Cerebellum (tissue), 4 donors: ENCODE measurements at places on chromosomes 16 and 17.

DNA sequence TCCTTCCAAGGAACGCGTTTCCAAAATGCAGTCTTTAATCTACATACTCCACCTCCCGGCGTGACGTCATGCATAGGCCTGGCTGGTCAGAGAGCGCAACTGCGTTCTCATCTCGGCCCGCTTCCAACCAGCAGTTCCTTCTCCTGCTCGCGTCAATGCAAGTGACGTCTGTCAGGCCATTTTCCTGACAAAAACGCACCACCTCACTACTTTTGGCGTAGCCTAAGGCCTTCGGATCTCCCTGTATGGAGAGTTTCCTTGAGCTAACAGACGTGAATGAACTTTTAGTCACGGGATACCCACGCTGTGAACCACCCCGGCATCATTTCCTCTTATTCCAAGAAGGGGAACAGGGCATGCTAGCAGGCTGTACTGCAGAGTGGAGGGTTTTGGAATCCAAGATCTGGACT, 25.0 kb downstream of the TEX14 start:
- DNase-seq: no peak

DNA sequence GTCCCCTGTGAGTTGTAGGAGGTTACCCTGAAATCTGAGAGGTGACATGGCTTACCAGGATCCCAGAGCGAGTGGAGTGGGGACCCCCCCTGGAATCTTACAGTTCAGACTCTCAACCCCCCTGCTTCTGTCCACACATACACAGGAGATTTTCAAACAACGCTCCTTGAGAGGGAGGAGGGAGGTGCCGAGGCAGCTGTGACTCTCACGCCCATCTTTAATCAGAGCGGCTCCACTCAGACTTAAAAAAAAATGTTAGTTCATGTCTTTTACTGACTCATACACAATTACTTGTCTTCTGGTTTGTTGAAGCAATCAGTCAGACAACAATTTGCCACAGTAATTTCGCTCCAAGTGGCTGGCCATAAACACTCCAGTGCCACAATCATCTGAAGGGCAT, 15.4 kb upstream of the TMEM220 start:
- no peak for DNase-seq

DNA sequence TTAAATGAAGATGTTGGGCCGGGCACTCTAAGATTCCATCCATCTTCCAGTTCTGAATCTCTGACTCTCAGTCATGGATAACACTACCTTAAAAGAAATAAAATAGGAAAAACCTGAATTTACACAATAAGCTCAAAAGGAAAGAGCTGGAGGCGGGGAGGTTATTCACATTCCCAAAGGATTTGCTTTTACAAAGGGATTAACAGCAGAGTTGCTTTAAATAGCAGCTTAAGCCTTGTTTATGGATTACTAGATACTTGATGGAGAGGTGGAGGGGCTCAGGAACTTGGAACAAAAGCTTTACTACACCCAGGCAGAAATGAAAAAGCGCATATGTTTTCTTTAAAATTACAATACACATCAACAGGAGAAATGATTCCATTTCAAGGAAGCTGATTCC, 84.5 kb downstream of the XYLT1 start:
- DNase-seq: no peak

DNA sequence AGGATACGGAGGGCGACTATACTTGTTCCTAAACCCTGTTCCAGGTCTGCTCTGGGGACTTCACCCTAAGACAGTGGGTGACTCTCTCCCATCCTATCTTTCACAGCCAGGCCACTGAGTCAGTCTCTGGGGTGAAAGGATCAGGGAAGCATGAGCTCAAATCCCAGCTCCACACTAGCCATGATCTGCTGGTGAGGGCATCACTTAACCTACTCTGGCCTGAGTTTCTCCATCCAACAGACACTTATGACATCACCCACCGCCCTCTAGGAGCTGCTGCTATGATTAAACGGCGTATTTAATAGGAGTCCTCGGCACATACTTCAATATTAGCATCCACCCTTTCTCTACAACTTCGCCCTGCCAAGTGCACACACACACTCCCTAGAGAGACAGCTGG, 10.1 kb downstream of the GAST start:
- DNase-seq: no peak

DNA sequence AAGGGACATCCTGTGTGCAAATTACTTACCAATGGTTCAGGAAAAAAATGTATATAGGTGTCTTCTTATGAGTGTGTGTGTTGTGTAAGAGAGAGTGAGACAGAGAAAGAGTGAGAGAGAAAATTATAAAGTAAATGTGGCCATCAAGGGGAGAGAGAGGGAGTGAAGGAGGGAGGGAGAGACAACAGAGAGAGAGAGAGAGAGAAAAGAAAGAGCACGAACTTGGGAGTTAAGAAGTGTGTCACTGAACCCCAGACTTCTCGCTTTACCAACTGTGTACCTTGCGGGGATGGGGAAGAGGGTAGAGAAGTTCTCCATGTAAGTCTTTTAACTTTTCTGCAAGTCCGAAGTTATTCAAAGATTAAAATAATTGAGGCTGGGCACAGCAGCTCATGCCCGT, 28.8 kb upstream of the ARL4D start:
- no peak for DNase-seq

DNA sequence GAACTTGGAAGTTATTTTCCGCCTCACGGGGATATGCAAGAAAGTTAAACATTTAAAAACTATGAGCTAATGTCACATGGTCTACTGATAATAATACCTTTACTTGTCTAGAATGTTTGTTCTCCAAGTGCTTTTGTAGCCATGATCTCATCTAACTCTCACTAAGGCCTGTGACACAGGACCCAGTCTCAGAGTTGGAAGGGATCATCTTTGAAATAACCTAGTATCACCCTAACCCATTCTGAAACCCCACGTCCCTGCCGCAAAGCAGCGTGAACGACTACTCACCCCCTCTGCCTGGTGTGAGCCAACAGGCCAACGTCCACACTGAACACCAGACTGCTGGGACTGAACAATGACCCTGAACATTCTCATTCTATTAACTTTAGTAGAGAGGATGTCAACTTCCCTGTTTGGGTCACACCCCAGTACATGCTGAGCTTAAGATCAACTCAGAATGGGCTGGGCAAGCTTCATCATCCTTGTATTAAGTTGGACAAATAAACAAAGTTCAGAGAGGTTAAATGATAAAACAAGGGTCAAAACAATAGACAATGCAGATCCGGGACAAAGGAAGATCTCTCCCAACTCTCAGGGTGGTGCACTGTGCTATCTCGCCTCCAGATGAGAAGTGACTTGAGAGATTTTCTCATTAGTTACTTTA, 54.8 kb upstream of the BCAR1 start:
- DNase-seq: no peak

GRCh38 chr17:82370471-82371332, 863 bp upstream of the UTS2R start:
- DNase-seq: no peak

- DNase-seq: no peak
These were observed 6.6 kb downstream of the CTF1 start for GRCh38 chr16:30903002-30903401.

- no peak for DNase-seq
These were observed 21.9 kb downstream of the STH start for GRCh38 chr17:46020998-46021397.

DNA sequence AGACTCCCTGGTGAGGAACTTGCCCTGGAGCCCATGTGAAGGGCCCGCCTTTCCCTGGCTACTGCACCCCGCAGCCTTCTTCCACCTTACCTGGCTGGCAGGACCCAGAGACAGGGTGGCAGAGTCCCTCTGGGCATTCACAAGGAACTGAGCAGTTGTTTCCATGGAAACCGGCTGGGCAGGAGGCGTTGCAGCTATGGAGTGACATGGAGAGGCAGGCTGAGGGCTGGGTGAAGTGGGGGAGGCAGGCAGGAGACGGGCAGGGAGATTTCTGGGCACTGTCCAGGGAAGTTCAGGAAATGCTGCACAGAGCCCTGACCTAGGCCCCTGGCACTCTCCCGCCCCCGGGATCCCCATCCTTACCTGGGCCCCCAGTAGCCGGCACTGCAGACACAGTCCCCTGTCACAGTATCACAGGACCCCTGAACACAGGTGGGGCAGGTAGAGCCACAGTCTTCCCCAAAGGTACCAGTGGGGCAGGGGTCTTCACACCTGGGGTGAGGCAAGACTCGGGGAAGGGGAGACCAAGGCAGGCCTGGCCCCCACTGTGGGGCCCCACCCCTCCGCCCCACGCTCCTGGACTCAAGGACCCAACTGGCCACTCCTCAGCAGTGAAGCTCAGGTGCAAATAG, 5.9 kb downstream of the SCARF1 start:
- no peak for DNase-seq

GRCh38 chr17:17363638-17364337, 60.6 kb downstream of the NT5M start:
- DNase-seq: no peak

DNA sequence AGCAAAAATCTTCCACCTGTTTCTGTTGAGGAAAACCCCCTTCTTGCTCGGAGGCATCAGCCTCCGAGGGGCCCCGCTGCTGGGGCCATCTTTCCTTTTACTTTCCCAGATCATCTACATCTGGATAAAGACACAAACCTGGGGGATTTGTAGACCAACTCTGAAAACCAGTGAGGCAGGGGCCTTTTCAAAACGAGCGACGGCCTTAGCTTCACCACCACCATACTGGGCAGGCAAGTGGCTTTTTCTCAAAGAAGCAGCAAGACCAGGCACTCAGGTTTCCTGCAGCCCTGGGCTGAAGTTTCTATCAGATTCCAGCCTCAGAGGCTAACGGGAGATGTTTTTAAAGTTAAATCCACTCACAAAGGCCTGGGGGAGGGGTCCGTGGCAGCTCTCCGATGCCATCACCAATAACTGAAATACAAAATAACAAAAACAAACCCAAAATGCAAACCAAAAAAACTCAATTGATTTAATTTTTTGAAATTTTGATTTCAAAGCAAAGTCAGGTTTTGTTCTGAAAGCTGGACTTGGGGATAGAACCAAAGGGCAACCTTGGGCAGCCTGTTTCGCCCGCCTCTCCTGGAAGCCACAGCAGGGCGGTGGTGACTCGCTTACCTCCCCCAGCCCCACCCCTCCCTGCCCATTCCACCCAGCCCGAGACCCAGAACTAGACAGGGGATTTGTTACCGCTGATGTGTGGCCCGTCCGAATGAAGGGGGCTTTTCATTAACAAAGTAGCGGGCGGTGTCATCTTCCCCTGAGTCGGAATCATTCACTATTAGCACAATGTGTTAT, 55.8 kb downstream of the SALL1 start:
- DNase-seq: no peak

DNA sequence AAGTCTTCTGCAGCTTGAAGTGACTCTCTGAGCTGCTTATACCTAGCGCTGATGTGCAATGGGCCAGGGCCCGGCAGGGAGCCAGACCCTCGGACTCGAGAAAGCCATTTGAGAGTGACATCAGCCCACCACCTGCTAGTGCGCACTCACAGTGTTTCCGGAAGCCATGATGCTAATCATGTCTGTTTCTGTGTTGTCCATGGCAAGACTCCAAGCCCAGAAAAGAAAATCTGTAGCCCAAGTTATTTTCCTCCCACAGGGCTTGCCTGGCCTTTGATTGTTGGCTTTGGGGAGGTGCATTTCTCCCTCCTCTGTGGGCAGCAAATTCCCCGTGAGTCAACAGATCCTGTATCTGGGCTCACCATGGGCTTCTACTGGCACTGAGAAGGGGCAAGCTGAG, 1.8 kb upstream of the CDRT4 start:
- DNase-seq: no peak

- DNase-seq: no peak
These were observed 8.2 kb upstream of the CSNK1D start for GRCh38 chr17:82281502-82282238.

DNA sequence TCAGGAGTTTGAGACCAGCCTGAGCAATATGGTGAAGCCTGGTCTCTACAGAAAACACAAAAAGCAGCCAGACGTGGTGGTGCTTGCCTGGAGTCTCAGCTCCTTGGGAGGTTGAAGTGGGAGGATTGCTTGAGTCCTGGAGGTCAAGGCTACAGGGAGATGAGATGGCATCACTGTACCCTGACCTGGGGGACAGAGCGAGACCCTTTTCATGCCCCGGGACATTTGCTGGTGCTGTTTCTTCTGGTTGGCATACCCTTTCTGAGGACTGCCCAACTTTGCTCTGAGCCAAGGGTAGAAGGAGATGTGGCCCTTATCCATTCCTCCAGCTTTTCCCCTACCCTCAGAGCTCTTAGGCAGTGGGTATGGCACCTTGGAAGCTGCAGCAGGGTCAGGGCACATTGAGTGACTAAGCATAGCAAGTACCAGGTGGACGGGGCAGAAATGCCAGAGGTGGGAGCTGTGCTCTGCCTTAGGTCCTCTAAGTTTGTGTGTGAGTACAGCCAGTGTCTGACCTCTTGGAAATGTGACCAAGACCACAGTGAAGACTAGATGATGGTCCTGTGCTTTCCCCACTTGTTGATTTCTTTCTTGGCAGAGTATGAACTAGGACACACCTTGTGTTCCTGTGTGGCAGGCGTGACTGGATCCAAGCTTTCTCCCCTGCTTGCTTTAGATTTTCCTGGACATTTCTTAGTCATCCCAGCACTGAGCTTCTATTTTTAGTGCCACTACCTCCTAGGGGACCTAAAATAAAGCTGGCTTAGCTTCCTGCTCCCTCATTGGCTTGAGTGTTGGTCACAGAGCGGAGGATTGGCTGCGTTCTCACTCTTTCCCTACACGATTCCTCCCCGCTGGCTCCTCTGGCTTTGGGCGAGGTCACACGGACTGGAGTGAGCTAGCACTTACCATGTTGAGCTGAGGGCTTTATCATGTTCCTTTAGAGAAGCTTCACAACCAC, 9.9 kb upstream of the EDC4 start:
- peak; percentile 93 for DNase-seq

DNA sequence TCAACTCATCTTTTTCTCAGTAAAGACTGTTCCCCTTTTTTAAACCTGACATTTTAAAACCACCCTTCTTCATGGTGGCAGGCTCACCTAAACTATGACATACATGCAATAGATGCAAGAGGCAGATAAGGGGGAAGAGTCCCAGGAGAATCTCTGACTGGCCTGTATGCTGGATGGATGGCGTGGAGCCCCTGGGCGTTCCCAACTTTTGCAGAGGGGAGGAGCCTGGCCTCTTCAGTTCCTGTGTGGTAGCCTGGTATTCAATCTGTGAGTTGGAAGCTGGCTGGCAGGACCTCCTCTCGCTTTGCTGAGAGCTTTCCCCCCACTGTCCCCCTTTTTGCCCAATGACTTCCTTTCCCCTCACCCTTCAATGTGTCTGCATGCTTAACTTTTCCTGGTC, 217.6 kb upstream of the CA10 start:
- DNase-seq: no peak
